ENCODE measurements at places on chromosomes 12 and 14.

GRCh38 chr12:127162902-127163301 lies 1104.1 kb upstream of the TMEM132C start:
- no peak for DNase-seq

DNA sequence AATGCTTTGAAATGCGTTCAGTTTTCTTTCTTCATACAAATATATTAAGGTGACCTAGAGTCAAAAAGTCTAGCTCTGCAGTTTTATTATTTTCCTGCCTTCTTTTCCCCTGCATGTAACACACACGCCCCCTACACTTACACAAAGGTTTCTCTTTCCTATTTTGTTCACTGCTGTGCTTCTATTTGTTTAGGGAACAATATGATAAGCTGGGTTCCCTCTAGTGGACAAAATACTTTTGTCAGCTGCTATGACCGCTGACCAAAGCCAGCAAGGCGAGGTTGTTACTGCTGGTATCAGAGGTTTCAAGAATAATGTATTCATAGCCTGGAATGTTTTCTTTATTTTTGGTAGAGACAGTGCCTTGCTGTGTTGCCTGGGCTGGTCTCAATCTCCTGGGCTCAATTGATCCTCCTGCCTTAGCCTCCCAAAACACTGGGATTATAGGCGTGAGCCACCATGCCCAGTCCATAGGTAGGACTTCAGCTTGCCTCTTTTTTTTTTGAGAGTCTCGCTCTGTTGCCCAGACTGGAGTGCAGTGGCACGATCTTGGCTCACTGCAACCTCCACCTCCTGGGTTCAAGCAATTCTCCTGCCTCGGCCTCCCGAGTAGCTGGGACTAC lies 33.4 kb downstream of the FNTB start:
- no peak for DNase-seq

DNA sequence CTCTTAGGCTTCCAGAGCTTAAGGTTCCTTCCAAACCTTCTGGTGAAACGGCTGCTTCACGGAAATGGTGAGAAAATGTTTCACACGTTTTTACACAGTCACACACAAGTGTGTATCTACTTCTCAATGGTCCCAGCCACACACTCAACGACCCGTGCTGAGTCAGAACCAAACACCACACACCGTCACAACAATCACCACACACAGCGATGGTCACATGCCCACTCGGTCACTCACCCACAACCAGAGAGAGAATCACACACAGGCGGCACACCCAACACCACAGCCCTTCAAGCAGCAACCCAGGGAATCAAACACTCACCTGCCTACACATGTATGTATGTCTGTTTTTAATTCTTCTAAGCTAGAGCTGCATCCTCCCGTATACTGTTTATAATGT lies 12.6 kb upstream of the PLEKHD1 start:
- no peak for DNase-seq

GRCh38 chr12:78269620-78270019 lies 438.9 kb downstream of the NAV3 start:
- DNase-seq, result no peak

DNA sequence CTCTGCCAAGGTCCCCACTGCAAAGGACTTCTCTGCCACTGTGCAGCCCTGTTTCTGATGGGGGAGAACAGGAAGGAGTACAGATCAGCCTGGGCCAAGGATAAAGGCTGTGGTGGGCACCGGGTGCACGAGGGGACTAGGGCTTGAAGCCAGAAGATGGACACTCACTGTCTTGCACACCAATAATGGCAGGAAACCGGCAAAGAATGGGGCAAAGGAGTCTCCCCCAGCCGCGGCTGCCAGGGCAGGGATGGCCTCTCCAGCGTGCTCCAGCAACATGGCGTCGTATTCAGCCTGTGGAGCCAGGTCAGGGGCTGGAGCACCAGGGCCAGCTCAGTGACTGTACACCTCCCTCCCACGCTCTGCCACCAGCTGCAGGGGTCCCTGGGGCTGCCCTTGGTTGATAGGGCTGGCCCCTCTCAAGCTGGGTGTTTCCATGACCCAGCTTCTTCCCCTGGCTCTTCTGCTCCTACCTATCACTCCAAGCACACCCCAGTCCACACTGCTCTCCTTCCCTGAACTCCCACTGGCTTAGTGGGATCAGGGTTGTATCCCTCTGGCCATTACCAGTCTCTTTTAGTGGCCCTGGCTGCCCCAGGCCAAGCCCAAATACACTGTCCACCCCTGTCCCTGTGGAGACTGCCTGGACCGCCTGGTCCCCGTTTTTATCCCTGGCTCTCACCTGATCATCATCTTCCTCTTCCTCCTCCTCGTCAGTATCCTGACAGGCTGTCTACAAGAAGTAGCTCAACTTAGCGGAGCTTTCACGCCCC lies 6.3 kb downstream of the IPO4 start:
- no peak for DNase-seq

- no peak for DNase-seq
These were observed 110.4 kb downstream of the SLC6A15 start for GRCh38 chr12:84802161-84802560.

DNA sequence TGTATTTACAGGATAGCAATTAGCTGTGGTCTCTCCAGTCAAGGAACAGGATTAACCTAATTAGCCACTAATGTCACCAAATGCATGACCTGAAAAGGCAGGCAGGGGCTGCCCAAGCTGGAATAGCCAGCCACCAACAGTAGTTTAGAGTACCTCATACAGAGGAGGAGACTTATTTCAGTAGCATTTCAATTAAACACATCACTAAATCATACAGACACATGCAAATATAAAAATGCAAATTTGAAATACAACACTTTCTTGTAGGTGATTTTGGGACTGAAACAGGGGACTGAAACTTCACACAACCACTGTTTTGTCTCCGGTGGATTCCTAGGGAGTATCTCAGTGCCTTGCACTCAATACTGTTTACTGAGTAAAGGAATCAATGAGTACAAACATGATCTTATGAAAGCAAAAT lies 636 bp upstream of the IFNG-AS1 start:
- DNase-seq, result no peak

- DNase-seq, result no peak
These were observed 380.0 kb downstream of the LRFN5 start for GRCh38 chr14:41986700-41987099.

- no peak for DNase-seq
These were observed 9.8 kb downstream of the OR6J1 start for GRCh38 chr14:22634233-22634900.

GRCh38 chr12:26817183-26817591 lies 15.8 kb downstream of the ITPR2 start:
- DNase-seq, result no peak

DNA sequence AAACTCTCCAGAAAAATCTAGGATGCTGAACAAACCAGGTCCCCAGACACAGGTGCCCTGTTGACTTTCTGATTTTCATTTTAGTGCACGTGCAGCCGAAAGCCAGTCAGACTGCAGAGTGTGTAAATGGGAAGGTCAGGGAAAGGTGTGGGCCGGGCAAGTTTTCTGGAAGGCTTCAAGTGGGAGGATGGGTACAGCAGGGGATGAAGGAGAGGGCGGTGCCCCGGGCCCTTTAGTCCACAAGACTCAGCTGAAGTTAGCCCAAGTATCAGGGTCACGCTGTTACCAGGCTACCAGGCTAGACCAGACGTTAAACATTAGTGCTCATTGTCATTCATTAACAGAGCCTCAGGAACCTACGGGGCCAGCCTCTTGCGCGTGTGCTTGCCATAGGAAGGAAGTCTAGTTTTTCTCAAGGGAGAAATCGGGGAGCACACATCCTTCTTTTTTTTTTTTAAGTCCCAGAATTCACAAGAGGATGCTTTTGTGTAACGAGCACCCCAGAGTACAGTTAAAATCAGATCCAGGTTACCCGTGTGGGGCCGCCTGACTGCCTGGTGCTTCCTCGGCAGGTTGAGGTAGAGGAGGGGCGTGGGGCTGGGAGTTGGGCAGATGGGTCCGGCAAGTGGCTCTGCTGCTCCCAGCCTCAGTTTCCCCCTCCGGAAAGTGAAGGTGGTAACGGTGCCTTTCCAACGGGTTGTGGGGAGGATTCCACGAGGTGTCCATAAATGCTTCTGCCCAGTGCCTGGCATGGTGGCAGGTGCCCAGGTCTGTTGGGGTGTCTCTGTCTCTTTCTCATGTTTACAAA lies 19.1 kb downstream of the BCL7A start:
- no peak for DNase-seq

DNA sequence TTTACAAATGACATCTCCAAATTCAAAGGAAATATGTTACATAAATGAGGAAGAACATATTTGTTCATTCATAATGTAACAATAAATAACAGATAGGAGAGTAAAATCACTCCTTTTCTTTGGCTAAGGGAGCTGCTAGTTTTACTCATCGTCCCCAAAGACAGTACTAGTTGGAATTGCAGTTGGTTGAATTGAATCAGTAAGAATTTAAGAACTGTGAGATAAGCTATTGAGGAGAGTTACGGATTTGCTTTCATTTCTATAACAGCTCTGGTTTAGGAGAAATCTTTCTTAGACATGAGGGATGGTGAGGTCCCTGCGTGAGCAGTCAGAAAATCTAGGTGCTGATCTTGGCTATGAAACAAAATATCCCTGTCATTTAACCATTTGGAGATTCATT lies 402.8 kb downstream of the AEBP2 start:
- DNase-seq, result no peak

DNA sequence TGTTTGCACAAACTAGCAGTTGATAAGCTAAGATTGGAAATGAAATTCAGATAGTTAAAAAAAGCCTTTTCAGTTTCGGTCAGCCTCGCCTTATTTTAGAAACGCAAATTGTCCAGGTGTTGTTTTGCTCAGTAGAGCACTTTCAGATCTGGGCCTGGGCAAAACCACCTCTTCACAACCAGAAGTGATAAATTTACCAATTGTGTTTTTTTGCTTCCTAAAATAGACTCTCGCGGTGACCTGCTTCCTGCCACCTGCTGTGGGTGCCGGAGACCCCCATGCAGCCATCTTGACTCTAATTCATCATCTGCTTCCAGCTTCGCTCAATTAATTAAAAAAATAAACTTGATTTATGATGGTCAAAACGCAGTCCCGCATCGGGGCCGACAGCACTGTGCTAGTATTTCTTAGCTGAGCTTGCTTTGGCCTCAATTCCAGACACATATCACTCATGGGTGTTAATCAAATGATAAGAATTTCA lies 335.6 kb downstream of the TMEM121 start:
- DNase-seq, result peak; percentile 44

GRCh38 chr12:53476769-53477209 lies 22.5 kb downstream of the MAP3K12 start:
- DNase-seq, result no peak

DNA sequence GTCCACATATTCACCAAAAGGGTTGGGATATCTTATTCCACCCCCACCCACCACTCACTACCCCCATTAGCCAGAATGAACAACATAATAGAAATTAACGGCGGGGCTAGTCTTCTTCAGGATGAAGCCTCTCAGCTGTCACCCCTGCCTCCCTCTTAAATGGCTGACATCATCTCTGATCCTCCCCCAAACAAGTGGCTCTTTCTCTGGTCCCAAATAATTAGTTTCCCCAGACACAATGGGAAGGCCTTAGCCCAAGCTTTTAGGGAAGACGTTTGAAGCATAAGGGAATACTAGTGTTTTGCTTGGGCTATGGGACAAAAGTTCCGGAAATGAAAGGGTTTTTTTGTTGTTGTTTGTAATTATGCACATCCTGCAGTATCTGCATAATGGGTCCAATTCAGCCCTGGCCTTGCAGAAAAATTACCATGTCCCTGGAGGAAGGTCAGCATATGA lies 13.8 kb downstream of the STON2 start:
- no peak for DNase-seq

Measured in GM12892 (cell line).